ENCODE measurements at places on chromosomes 16 and 17. TPM values are rescaled to one million over a fixed set of nuclear protein-coding genes. Genes with fewer than 3 reads are reported as not detected.

LRRC75A gene
- 0.08 TPM for total RNA-seq

KRTAP1-1 gene
- not detected for total RNA-seq

GRCh38 chr17:29049541-29050145, 6.7 kb downstream of the PIPOX start:
- ATAC-seq, result no peak

DNA sequence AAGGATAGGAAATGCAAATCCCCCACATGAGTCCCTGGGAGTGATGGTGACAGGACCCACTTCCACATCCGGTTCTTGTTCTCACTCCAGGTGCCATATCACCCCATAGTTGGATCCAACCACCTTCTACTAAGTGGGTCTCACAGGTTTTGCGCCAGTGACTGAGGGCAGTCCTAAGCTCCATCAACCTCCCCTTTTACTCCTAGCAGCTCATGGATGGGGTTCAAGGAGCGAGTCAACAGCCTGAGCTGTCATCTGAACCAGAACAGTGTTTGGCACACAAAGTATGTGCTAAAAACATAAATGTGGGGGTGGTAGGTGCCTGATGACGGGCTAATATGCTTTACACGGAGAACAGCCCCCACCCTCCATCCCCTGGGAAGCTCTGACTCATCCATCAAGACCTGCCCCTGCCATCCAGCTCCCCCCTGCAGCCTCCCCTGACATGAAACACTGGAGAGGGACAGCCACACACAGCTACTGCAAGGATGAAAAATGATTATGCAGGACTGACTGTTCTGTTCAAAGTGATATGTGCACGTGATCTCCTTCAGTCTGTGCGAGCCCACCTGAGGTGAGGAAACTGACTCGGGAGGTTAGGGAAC, 143.2 kb upstream of the CDH5 start:
- no peak for ATAC-seq

- no peak for ATAC-seq
Observed at GRCh38 chr17:5672815-5673430, 88.6 kb upstream of the NLRP1 start.

GRCh38 chr17:19614900-19615299, 33.7 kb upstream of the ALDH3A2 start:
- ATAC-seq, result no peak

- no peak for ATAC-seq
Observed at GRCh38 chr17:19748807-19749193, 702 bp upstream of the ALDH3A1 start.

All from esophagus mucosa (tissue), 1 donor.